ENCODE measurements at places on chromosomes 11 and 22. TPM values are rescaled to one million over a fixed set of nuclear protein-coding genes. Genes with fewer than 3 reads are reported as not detected.

OR8B3 gene
- not detected for polyA plus RNA-seq

KDELR3 gene
- not detected for polyA plus RNA-seq

ANKK1 gene
- not detected for polyA plus RNA-seq

OR52D1 gene
- polyA plus RNA-seq, result not detected

ELMOD1 gene
- not detected for polyA plus RNA-seq

MISFA gene
- not detected for polyA plus RNA-seq

DNA sequence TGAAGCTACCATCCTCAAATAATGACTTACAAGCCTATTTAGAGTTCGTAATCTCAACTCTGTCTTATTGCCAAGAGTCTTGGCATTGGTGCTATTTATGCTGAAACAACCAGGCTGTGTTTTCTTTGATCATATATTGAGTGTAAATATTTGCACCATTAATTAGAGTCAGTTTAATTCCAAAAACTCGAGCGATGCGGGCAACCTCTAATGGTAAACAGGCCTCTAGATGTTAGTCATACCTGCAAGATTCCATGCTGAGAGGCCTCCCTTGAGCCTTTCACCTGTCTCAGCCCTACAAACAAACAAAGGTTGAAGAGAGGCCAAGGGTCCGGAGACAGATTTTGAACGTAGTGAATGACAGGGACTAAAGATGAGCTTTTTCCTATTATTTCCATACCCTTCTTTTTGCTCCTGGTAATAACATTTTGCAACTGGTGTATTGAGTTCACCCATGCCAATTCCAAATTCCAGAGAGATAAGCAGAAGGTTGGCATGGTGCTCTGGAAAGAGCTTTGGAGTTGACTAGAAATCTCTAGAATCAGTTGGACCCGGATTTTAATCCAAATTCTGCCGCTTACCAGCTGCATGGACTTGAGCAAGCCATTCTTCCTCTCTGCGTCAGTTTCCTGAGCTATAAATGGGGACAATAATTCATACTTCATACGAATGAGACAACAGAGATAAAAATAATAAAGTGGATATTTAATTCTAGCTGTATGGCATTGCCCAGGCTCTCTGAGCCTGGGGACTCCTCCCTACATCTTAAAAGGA is 99.1 kb upstream of the ANO1 start:
- no peaks in the 10 kb centered on the region for H3K4me1 ChIP-seq
- no peak overlapping the region for H3K27ac ChIP-seq
- H3K4me3 ChIP-seq, result no peak overlapping the region

DNA sequence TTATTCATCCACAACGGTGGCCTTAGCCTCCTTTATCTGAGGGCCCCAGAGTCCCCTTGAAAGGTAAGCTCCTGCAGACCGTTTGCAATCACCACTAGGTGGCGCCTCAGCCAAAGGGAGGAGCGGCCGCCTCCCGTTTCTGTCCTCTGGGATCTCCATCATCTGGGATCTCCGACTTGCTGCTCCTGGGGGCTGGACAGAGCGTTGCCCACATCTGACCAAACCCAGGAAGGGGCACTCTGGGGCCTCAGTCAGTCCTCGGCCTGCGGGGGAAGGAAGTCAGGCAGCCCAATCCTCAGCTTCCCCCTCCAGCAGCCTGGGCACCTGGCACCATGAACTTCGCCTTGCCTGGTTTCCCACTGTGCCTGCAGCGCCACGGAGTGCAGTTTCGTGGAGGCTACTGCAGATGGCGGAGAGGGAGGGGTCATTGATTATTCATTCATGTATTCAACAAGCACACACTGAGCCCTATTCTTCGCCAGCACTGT is 23.5 kb downstream of the TP53I11 start:
- DNase-seq, result peak; percentile 37
- no peaks in the 10 kb centered on the region for H3K4me1 ChIP-seq
- no peaks in the 10 kb centered on the region for H3K27me3 ChIP-seq
- H3K27ac ChIP-seq, result no peak overlapping the region
- H3K4me3 ChIP-seq, result no peak overlapping the region
- no peaks in the 10 kb centered on the region for H3K36me3 ChIP-seq

GRCh38 chr11:9313648-9314290 is 624 bp downstream of the TMEM41B start:
- no peaks in the 10 kb centered on the region for H3K27me3 ChIP-seq
- H3K4me1 ChIP-seq, result peaks cover 25% of the 10 kb centered on the region
- H3K36me3 ChIP-seq, result no peaks in the 10 kb centered on the region
- H3K27ac ChIP-seq, result peak overlapping the region; percentile 58

- H3K4me3 ChIP-seq, result no peak overlapping the region
- H3K4me1 ChIP-seq, result peaks cover 14% of the 10 kb centered on the region
- H3K27me3 ChIP-seq, result peaks cover 9% of the 10 kb centered on the region
- no peak overlapping the region for H3K27ac ChIP-seq
- DNase-seq, result no peak
These were observed 12.8 kb upstream of the CABP7 start for GRCh38 chr22:29707010-29707409.

- no peak for DNase-seq
- H3K4me1 ChIP-seq, result no peaks in the 10 kb centered on the region
- H3K4me3 ChIP-seq, result no peak overlapping the region
- H3K27me3 ChIP-seq, result peaks cover 3% of the 10 kb centered on the region
- no peaks in the 10 kb centered on the region for H3K36me3 ChIP-seq
These were observed 37.8 kb downstream of the GALNT18 start for GRCh38 chr11:11583801-11584529.

GRCh38 chr11:125995313-125995712 is 49.5 kb downstream of the VSIG10L2 start:
- H3K4me1 ChIP-seq, result no peaks in the 10 kb centered on the region
- DNase-seq, result no peak
- H3K27me3 ChIP-seq, result peaks cover 2% of the 10 kb centered on the region

DNA sequence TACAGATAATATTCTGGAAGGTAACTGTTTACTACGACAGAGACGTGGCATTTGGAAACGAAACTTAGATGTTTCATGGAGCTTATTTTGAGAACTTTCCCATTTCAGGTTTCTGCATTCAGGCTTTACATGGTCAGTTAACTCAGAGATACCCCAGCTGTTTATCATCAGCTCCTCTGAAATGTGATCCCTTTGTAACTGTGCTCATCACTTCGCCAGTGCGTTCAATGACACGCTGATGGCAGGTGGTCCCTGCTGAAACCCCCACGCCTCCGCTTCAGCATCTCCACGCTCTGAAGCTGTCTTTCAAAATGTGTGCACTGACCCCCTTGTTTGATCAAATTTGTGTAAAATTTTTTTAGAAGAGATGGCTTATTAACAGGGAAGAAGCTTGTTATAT is 30.5 kb downstream of the ALG12 start:
- DNase-seq, result no peak
- no peaks in the 10 kb centered on the region for H3K4me1 ChIP-seq
- no peaks in the 10 kb centered on the region for H3K27me3 ChIP-seq
- H3K4me3 ChIP-seq, result no peak overlapping the region
- no peak overlapping the region for H3K27ac ChIP-seq

- peaks cover 5% of the 10 kb centered on the region for H3K27me3 ChIP-seq
- no peak overlapping the region for H3K27ac ChIP-seq
- no peaks in the 10 kb centered on the region for H3K36me3 ChIP-seq
These were observed 12.9 kb downstream of the ARHGEF17 start for GRCh38 chr11:73320763-73321603.

DNA sequence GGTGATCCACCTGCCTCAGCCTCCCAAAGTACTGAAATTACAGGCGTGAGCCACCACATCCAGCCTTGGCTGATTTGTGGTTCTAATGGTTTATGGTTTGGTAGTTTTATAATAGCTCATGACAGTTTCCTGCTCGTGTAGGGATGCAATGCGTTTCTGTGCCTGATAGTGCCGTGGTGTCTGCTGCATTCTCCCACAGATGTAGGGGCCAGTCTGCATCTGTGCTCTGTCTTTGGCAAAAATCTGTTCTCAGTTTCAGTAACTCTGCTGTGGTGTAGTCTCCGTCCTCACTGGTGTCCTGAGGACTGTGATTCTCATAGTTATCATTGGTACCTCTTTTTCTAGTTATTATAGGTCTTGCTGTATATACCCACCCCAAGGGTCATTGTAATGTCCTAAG is 16.3 kb downstream of the ST14 start:
- no peak overlapping the region for H3K4me3 ChIP-seq
- H3K27ac ChIP-seq, result no peak overlapping the region
- H3K27me3 ChIP-seq, result no peaks in the 10 kb centered on the region
- no peak for DNase-seq
- H3K4me1 ChIP-seq, result peaks cover 35% of the 10 kb centered on the region

DNA sequence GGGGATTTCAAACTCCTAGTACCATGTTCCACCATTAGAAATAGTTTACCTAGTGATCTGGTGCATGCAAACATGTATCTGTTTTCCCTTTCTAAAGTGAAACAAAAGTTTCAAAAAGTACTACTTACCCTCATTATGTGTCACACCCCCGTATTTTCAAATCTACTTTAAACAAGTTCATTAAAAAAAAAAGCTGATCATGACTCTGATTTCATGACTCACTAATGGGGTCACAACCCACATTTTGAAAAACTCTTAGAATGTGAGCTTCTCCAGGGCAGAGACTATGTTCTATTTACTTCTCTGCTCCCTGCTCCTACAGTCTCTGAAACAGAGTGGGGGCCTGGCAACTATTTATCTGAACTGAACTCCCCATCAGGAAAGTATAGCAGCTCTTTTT is 18.2 kb downstream of the CHRM1 start:
- no peak overlapping the region for H3K27ac ChIP-seq
- no peaks in the 10 kb centered on the region for H3K36me3 ChIP-seq
- DNase-seq, result no peak
- H3K27me3 ChIP-seq, result no peaks in the 10 kb centered on the region

GRCh38 chr22:35841907-35842518 is 124.3 kb downstream of the APOL5 start:
- H3K4me1 ChIP-seq, result peaks cover 15% of the 10 kb centered on the region
- no peak overlapping the region for H3K4me3 ChIP-seq
- H3K36me3 ChIP-seq, result no peaks in the 10 kb centered on the region
- peaks cover 8% of the 10 kb centered on the region for H3K27me3 ChIP-seq
- no peak overlapping the region for H3K27ac ChIP-seq

Measured in CD14-positive monocyte (primary cell).